ENCODE measurements at places on chromosomes 2 and 18.

DNA sequence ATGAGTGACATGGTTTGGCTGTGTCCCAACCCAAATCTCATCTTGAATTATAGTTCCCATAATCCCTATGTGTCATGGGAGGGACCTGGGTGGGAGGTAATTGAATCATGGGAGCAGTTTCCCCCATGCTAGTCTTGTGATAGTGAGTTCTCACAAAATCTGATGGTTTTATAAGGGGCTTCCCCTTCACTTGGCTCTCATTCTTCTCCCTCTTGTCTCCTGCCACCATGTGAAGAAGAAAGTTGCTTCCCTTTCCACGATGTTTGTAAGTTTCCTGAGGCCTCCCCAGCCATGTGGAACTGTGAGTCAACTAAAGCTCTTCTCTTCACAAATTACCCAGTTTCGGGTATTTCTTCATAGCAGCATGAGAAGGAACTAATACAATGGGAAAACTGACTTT is 14.0 kb downstream of the DNAH7 start:
- DNase-seq = no peak
- no peak overlapping the region for H3K27ac ChIP-seq
- H3K4me3 ChIP-seq = no peak overlapping the region
- no peaks in the 10 kb centered on the region for H3K4me1 ChIP-seq

DNA sequence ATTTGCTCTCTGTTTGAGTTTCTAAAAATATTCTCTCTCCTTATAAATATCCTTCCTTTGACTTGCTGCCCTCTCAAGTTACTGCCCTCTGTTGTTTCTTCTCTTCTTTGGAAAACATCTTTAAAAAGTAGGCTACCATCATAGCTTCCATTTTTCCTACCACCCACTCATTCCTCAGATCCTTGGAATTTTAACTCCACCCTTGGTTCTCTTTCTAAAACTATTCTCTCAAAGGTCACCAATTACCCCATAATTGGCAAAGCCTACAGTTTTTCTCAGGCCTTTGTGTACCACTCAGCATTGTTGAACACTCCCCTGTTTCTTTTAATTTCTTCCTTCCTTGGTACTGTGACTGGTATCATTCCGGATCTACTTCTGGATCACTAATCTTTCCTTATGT is 43.0 kb upstream of the ITGAV start:
- no peak for DNase-seq
- no peaks in the 10 kb centered on the region for H3K4me1 ChIP-seq
- peaks cover 5% of the 10 kb centered on the region for H3K27me3 ChIP-seq

- H3K4me1 ChIP-seq = peaks cover 40% of the 10 kb centered on the region
- no peak overlapping the region for H3K4me3 ChIP-seq
- no peaks in the 10 kb centered on the region for H3K36me3 ChIP-seq
- H3K27ac ChIP-seq = no peak overlapping the region
- no peak for DNase-seq
- H3K27me3 ChIP-seq = peaks cover 68% of the 10 kb centered on the region
Observed at GRCh38 chr2:72914206-72914559, 3.1 kb upstream of the EMX1 start.

- H3K36me3 ChIP-seq = no peaks in the 10 kb centered on the region
- no peak overlapping the region for H3K4me3 ChIP-seq
- peaks cover 2% of the 10 kb centered on the region for H3K4me1 ChIP-seq
- peaks cover 44% of the 10 kb centered on the region for H3K27me3 ChIP-seq
Observed at GRCh38 chr2:241773511-241774418, 2.9 kb upstream of the GAL3ST2 start.

DNA sequence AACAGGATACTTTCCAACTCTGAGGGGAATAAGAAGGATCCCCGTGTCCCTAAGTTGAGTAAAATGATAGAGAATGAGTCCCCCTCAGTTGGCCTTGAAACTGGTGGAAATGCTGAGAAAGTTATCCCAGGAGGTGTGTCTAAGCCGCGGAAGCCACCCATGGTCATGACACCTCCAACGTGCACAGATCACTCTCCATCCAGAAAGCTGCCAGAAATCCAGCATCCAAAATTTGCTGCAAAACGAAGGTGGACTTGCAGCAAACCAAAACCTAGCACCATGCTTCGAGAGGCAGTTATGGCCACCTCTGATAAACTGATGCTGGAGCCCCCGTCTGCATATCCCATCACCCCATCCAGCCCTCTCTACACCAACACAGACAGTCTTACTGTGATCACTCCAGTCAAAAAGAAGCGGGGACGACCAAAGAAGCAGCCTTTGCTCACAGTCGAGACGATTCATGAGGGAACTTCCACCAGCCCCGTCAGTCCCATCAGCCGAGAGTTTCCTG is 270.1 kb downstream of the SETBP1 start:
- no peak overlapping the region for H3K27ac ChIP-seq
- H3K4me3 ChIP-seq = no peak overlapping the region
- H3K4me1 ChIP-seq = no peaks in the 10 kb centered on the region
- H3K36me3 ChIP-seq = no peaks in the 10 kb centered on the region

DNA sequence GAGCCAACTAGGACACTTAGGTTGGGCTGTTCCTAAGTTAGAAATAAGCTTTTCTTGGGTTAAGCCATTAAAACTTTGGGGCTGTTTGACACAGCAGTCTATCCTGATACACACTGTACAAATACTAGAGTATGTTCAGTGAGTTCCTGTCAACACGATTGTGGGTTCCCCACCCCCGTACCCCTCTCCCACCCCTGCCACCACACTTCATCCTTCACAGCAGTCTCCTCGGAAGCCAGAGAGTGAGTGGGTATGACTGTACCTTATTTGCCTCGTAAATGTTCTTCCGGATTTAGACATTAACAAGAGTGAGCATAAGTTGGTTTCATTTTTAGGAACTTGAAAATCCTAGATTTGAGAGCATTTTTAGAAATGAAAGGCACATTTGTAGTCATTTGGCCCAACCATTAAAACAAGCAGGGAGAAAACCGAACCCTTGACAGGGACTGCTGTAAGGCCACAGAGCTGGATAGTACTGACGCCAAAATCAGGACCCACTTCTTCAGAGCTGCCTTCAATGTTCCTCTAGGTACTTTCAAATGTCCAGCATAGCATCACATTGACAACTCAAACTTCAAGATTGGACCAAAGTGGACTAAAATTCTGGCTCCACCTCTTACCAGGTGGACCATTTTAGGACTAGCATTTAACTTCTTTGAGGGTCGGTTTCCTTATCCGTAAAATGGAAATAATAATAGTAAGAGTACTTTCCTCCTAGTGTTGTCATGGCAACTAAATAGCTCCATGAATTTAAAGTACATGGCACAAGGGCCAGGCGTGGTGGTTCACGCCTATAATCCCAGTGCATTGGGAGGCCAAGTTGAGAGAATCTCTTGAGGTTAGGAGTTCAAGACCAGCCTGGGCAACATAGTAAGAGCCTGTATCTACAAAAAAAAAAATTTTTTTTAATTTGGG is 166.3 kb upstream of the SERTAD2 start:
- H3K4me3 ChIP-seq = no peak overlapping the region
- H3K36me3 ChIP-seq = no peaks in the 10 kb centered on the region
- no peaks in the 10 kb centered on the region for H3K27me3 ChIP-seq
- peak overlapping the region; percentile 81 for H3K27ac ChIP-seq
- H3K4me1 ChIP-seq = peaks cover 17% of the 10 kb centered on the region
- peak; percentile 68 for DNase-seq

- H3K4me3 ChIP-seq = no peak overlapping the region
- no peak for DNase-seq
- no peak overlapping the region for H3K27ac ChIP-seq
- H3K4me1 ChIP-seq = no peaks in the 10 kb centered on the region
- no peaks in the 10 kb centered on the region for H3K36me3 ChIP-seq
Observed at GRCh38 chr2:217810260-217810659, 192.5 kb downstream of the TNS1 start.

DNA sequence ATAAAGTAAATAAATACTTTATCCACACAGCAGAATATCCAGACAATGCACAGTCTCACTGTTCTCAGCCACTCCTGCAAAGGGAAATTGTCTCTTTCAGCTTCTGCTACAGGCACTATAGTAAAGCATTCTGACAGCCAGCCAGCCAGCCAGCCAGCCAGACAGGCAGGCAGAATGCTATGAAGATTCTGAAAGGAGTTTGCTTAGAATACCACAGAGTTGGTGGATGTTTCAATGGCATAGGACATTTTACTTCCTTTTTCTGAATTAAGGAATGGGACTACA is 116.1 kb upstream of the CYP26B1 start:
- no peaks in the 10 kb centered on the region for H3K27me3 ChIP-seq
- H3K4me1 ChIP-seq = no peaks in the 10 kb centered on the region
- H3K36me3 ChIP-seq = no peaks in the 10 kb centered on the region

DNA sequence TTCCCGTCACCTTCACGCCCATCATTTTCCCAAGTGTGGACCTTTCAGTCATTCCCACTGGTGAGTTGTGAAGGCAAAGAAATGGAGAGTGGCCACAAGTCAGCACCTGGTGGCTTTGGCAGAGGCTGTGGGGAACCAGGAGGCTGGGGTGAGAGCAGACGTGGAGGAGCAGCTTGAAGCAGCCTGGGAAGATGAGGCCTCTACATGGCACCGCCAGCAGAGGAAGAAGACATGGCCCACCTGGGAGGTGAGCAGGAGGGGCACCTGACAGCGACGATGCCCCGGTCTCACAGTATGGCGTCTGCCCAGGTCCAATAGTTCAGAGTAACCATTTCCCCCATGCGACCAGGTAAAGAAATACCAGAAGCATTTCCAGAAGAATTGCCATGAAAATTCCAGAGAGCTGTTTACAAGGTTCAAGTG is 69.0 kb downstream of the TPO start:
- no peaks in the 10 kb centered on the region for H3K4me1 ChIP-seq
- no peak overlapping the region for H3K27ac ChIP-seq
- peaks cover 20% of the 10 kb centered on the region for H3K27me3 ChIP-seq
- no peaks in the 10 kb centered on the region for H3K36me3 ChIP-seq
- no peak for DNase-seq
- H3K4me3 ChIP-seq = no peak overlapping the region

- H3K27ac ChIP-seq = no peak overlapping the region
Observed at GRCh38 chr2:232420073-232420454, 13.4 kb downstream of the ALPG start.

DNA sequence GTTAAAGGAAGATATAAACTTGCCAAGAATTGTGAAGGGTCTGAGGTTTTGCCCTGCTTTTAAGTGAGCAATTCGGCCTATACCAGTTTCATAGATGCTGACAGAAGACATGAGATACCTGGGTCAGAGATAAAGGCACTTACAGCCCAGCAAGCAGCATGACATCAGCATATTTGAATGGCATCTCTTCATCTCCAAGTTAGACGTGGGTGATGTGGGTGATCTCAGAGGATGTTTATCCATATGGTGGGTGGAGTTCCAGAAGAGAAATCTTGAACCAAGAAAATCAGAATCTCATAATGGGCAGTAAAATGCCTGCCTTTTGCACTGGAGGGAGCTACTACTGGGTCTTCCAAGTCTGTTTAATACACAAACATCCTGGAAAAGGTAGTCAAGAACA is 44.7 kb downstream of the GYPC start:
- no peaks in the 10 kb centered on the region for H3K4me1 ChIP-seq
- no peak overlapping the region for H3K27ac ChIP-seq
- H3K4me3 ChIP-seq = no peak overlapping the region
- H3K36me3 ChIP-seq = peaks cover 25% of the 10 kb centered on the region
- no peaks in the 10 kb centered on the region for H3K27me3 ChIP-seq
- DNase-seq = no peak

DNA sequence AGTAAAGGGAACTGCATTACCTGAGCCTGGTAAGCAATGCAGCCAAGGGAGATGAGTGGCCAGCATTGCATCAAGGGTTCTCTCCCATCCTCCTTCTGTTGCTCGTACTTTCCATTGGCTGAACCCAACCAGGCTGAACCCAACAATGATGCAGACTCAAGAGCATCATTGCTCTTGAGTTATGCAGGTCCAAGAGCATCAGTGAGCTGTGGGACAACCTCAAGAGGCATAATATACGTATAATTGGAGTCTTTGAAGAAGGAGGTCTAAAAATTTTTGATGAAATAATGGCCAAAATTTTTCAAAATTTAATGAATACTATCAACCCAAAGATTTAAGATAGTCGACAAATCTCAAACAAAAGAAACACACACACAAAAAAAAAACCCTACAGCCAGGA is 213.0 kb downstream of the RNF152 start:
- H3K4me1 ChIP-seq = no peaks in the 10 kb centered on the region
- H3K4me3 ChIP-seq = no peak overlapping the region
- H3K27ac ChIP-seq = no peak overlapping the region
- no peak for DNase-seq

DNA sequence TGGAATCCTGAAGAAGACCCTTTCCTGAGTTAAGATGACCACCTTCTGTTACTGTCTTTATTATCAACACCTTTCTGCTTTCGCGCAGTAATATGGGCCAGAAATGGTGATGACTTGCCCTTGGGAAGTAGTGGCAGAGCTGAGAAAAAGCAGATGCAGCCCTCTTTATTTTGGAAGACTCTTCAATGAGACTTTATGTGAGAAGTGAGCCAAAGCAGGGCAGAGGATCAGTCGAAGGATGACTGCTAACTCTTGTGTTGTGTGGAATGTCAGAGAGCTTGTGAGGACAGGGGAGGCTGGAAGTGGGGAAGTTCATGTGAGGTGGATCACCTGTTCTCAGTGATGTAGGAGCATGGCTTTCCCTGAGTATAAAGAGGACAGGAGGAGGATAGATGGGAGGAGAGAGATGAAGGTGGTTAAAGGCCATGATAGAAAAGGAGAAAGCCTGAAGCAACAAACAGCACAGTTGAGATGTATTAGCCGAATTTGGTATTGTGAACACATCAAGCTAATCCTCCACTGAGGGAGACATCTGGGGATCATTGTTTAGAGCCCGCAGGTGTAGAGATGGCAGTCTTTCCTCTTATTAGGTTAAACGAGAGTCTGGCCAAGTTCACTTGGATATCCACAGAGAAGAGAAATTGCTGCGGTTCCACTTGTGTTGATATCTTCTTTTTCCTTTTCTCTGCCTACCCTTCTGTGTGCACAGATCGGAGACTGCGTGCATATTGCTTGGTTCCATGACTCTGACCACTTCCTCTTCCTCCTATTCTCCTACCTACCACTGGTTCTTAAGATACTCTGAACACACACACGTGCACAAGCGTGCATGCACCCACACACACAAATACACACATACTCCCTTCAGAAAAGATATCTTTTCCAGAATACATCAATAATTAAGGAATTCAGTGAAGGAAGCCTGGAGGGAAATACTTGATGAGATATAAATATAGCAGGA is 67.4 kb downstream of the SLC9A2 start:
- H3K27ac ChIP-seq = no peak overlapping the region
- no peaks in the 10 kb centered on the region for H3K36me3 ChIP-seq
- peaks cover 6% of the 10 kb centered on the region for H3K27me3 ChIP-seq
- H3K4me1 ChIP-seq = peaks cover 8% of the 10 kb centered on the region
- no peak overlapping the region for H3K4me3 ChIP-seq
